ENCODE measurements at places on chromosomes 7 and 10.

DNA sequence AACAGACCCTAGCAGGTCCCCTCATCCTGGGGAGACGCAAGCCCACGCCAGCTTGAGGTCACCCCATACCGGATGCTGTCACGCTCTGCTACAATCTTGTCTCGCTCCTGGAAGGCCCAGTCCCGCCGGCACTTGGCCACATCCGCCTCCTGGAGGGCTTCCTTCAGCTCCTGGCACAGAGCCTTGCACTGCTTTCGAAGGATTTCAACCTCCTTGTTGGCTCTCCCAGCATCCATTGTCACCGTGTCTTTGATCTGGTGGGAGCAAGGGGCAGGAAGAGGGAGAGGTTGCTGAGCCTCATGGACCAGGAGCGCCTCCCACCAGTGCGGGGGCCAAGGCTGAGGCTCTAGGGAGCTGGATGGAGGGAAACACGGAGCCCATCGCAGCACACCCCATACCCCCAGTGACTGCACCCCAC lies 90.9 kb downstream of the DLG5 start:
- DNase-seq: no peak

DNA sequence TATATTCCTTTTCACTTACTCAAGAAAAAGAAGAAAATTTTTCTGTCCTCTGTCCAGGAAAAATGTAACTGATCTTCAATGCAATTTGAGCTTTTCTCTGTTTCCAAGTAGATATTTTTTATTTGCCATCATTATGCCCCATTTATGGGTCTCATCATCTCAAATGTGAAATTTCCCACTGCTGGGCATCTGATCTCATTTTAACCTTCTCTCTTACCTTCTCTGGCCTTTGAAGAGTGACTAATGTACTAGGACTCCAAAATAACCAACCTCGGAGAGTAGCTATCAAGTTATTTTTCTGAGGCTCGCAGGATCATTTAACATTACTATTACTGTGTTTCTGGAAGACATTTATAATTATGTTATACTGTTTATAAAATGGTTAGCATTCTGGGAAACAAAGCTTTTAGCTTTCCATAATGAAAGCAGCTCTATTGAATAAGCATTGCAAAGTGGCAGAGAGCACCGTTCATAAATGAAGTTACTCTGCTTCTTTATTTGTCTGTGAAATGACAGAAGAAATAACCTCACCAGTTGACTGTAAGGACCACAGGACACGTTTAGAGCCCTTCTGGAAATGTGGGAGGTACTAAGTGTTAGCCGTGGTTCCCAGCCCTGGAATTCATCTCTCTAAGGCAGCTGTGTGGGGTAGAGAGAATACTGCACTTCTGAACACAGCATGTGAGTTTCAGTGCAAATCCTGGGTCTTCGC lies 33.3 kb upstream of the NMT2 start:
- DNase-seq: no peak

- no peak for DNase-seq
Observed at GRCh38 chr7:90458104-90458503, 11.3 kb upstream of the PTTG1IP2 start.

GRCh38 chr7:87140271-87140748 lies 11.9 kb upstream of the DMTF1 start:
- no peak for DNase-seq

DNA sequence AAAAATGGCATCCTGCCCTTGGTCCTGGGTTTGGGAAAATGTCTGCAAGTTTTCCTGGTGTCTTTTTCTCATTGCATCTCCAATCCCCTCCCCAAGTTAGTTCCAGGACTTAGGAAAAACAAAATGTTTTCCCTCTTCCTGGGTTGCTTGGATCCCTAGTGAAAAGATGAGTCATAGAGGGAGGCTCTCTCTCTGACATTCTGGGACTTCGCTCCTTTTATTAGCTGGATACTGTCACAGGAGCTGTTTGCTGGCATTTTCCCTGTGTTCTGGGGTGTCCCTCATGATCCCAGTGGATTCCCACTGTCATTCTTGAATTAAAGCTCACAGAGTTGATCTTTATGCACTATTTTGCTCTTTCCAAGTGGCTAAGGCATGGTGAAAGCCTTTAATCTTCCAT lies 316.4 kb upstream of the MBL2 start:
- DNase-seq: no peak

GRCh38 chr7:88165697-88166096 lies 54.1 kb downstream of the SRI start:
- DNase-seq: no peak

- peak; percentile 4 for DNase-seq
Observed at GRCh38 chr10:112951359-112952281, 1.6 kb downstream of the TCF7L2 start.

- DNase-seq: no peak
Observed at GRCh38 chr10:36181426-36182178, 539.5 kb upstream of the FZD8 start.

Data from stimulated activated CD8-positive, alpha-beta memory T cell treated with anti-CD3 and anti-CD28 coated beads, Interleukin-4, amount 100 ng/mL, for 4 hours (primary cell).